Esophagus muscularis mucosa (tissue), 4 donors: ENCODE measurements at places on chromosomes 16 and 17.

- no peak for DNase-seq
- H3K4me1 ChIP-seq, result peaks cover 7% of the 10 kb centered on the region
- no peaks in the 10 kb centered on the region for H3K27me3 ChIP-seq
- H3K27ac ChIP-seq, result no peak overlapping the region
These were observed 3.5 kb upstream of the RBBP6 start for GRCh38 chr16:24535827-24536226.

DNA sequence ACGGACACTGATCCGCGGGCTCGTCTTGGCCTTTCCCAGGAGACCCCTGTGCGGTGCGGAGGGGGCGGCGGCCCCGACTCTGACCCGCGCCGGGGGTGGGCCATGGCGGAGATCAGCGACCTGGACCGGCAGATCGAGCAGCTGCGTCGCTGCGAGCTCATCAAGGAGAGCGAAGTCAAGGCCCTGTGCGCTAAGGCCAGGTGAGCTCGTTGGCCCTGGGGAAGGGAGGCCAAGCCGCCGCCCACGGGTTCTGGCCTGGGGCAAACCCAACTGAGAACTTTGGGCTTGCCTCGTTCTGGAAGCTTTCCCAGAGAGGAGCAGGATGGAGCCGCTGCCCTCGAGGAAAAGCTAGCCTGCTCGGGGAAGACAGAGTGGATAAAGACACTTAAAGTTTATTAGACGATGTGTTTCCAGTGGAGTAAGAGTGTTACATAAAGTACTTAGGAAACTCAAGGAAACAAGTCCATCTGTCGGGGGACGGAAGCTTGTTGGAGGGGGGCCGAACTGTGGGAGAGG, 540 bp downstream of the PPP4C start:
- DNase-seq, result no peak
- H3K27me3 ChIP-seq, result no peaks in the 10 kb centered on the region
- H3K27ac ChIP-seq, result peak overlapping the region; percentile 90
- peaks cover 35% of the 10 kb centered on the region for H3K36me3 ChIP-seq

- no peak for DNase-seq
- peaks cover 46% of the 10 kb centered on the region for H3K36me3 ChIP-seq
- H3K4me1 ChIP-seq, result peaks cover 18% of the 10 kb centered on the region
These were observed 819 bp downstream of the SUPT4H1 start for GRCh38 chr17:58351182-58351581.

DNA sequence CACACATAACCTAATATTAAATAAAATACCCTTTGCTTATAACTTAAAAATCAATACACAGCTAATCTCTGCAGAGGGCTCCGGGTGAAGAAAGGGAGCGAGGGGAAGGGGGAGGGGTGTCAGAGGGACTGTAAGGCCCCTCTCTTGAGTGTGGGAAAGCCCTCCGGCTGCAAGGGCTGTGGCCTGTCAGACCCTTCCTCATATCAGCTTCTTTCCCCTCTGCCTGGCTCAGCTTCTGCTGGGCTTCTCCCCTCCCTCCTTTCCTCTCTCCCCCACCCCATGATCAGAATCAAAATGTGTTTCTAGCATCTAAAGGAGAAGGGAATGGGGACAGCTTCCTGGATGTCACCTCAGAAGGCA, 4.6 kb upstream of the SCRN2 start:
- no peaks in the 10 kb centered on the region for H3K27me3 ChIP-seq
- no peaks in the 10 kb centered on the region for H3K36me3 ChIP-seq
- H3K4me1 ChIP-seq, result peaks cover 43% of the 10 kb centered on the region

DNA sequence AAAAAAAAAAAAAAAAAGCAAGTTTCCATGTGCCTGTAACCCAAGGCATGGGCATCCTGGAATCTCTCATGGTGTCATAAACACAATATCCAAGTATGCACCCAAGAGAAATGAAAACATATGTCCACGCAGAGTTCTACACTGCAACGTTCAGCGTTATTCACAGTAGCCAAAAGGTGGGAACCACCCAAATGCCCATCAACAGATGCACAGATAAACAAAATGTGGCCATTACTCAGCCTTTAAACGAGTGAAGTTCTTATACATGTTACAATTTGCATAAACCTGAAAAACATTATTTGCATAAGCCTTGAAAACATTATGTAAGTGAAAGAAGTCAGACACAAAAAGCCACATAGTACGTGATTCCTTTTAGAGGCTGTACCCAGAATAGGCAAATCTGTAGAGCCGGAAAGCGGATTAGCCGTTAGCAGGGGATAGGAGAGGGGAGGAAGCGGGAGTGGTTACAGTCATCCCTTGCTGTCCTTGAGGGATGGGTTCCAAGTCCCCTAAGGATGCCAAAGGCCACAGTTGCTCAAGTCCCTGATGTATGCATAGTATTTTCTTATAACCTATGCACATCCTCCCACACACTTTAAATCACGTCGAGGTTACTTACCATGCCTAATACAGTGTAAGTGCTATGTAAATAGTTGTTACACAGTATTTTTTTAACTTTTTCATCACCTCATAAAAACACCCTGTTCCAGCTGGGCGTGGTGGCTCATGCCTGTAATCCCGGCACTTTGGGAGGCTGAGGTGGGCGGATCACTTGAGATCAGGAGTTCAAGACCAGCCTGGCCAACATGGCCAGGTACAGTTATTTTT, 47.3 kb upstream of the DNAH17 start:
- H3K4me1 ChIP-seq, result no peaks in the 10 kb centered on the region
- no peak overlapping the region for H3K4me3 ChIP-seq
- H3K27ac ChIP-seq, result no peak overlapping the region
- no peaks in the 10 kb centered on the region for H3K36me3 ChIP-seq
- DNase-seq, result no peak

GRCh38 chr16:23801378-23801777, 34.4 kb upstream of the PRKCB start:
- DNase-seq, result no peak
- H3K27me3 ChIP-seq, result no peaks in the 10 kb centered on the region
- no peaks in the 10 kb centered on the region for H3K36me3 ChIP-seq

DNA sequence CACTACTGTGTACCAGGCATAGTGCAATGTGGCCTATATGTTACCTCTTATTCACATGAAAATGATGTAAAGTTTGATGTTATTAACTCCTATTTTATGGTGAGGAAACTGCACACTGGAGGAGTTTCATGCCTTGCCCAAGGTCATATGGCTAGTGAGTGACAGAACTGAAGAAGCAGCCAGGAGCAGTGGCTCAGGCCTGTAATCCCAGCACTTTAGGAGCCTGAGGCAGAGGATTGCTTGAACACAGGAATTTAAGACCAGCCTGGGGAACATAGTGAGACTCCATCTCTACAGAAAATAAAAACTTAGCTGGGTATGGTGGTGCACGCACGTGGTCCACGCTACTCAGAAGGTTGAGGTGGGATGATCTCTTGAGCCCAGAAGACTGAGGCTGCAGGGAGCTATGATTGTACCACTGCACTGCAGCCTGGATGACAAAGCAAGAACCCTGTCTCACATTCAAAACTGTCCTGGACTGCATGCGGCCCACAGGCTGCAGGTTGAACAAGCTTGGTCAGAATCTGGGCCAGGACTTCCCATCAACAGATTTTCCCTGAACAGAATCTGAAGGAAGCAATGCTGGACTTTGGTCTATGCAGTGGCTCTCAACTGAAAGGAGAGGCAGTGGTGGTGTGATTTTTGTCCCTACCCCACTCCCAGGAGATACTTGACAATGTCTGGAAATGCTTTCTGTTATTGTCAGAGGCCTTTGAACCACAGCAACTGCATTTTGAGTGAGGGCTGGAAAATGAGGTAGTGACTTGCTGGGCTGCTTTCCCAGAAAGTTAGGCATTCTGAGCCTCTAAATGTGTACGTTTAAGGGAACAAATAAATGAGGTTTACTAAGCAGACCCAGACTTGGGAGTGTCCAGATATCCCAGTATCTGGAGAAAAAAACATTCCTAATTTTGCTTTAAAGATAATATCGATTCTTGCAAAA, 479.5 kb downstream of the TMEM114 start:
- H3K36me3 ChIP-seq, result no peaks in the 10 kb centered on the region
- H3K4me1 ChIP-seq, result no peaks in the 10 kb centered on the region
- H3K27me3 ChIP-seq, result no peaks in the 10 kb centered on the region

GRCh38 chr17:866568-867103, 84.5 kb downstream of the MRM3 start:
- no peaks in the 10 kb centered on the region for H3K27me3 ChIP-seq
- H3K4me3 ChIP-seq, result no peak overlapping the region
- peaks cover 44% of the 10 kb centered on the region for H3K4me1 ChIP-seq

DNA sequence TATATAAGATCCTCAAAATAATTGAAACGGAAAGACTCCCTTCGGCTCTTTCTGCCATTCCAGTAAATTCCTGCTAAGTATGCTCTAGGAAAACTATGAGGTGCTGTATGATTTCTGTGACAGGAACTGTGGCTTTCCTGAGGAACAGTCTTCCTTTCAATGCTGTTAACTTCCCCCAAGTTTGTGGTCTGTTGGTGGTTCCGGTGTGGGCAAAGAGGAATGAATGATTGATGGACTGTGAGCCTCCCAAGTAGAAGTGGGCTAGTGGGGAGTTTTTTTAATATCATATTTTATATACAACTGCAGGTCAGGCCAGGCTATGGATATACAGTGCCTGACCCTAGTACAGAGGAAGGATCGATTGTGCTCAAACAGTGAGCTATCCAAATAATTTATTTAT, 560.7 kb upstream of the RBFOX1 start:
- no peak overlapping the region for H3K4me3 ChIP-seq
- DNase-seq, result no peak
- H3K27me3 ChIP-seq, result no peaks in the 10 kb centered on the region

DNA sequence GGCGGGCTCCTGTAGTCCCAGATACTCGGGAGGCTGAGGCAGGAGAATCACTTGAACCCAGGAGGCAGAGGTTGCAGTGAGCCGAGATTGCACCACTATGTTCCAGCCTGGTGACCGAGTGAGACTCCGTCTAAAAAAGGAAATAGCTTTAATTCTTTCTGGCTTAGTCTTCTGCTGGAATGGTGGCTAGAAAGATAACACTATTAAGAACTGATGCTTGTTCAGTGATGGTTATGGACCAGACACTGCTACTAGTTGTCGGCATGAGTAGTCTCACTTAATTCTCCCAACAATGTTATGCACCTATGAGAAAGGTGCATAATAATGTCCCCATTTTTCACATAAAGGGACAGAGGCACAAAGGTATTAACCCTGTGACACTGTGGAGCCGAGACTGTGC, 188.7 kb downstream of the HS3ST3A1 start:
- H3K27ac ChIP-seq, result no peak overlapping the region
- H3K27me3 ChIP-seq, result no peaks in the 10 kb centered on the region
- H3K4me3 ChIP-seq, result no peak overlapping the region
- no peaks in the 10 kb centered on the region for H3K36me3 ChIP-seq

GRCh38 chr16:11996433-11997330, 20.1 kb downstream of the SNX29 start:
- peaks cover 14% of the 10 kb centered on the region for H3K36me3 ChIP-seq
- H3K4me1 ChIP-seq, result peaks cover 24% of the 10 kb centered on the region

- H3K27ac ChIP-seq, result peak overlapping the region; percentile 83
- no peaks in the 10 kb centered on the region for H3K27me3 ChIP-seq
- peaks cover 75% of the 10 kb centered on the region for H3K4me1 ChIP-seq
- no peaks in the 10 kb centered on the region for H3K36me3 ChIP-seq
These were observed 55.7 kb downstream of the SREBF1 start for GRCh38 chr17:17780922-17781590.

- H3K4me3 ChIP-seq, result no peak overlapping the region
- no peak overlapping the region for H3K27ac ChIP-seq
- no peak for DNase-seq
- H3K36me3 ChIP-seq, result peaks cover 90% of the 10 kb centered on the region
These were observed 5.0 kb downstream of the TSR1 start for GRCh38 chr17:2331303-2331702.

- H3K36me3 ChIP-seq, result no peaks in the 10 kb centered on the region
- H3K27ac ChIP-seq, result no peak overlapping the region
- no peak overlapping the region for H3K4me3 ChIP-seq
- H3K4me1 ChIP-seq, result no peaks in the 10 kb centered on the region
These were observed 10.1 kb upstream of the TANC2 start for GRCh38 chr17:62955841-62956352.

- peaks cover 64% of the 10 kb centered on the region for H3K36me3 ChIP-seq
- H3K4me1 ChIP-seq, result peaks cover 24% of the 10 kb centered on the region
- no peak for DNase-seq
- no peaks in the 10 kb centered on the region for H3K27me3 ChIP-seq
These were observed 20.0 kb upstream of the PABPN1L start for GRCh38 chr16:88886420-88886844.

DNA sequence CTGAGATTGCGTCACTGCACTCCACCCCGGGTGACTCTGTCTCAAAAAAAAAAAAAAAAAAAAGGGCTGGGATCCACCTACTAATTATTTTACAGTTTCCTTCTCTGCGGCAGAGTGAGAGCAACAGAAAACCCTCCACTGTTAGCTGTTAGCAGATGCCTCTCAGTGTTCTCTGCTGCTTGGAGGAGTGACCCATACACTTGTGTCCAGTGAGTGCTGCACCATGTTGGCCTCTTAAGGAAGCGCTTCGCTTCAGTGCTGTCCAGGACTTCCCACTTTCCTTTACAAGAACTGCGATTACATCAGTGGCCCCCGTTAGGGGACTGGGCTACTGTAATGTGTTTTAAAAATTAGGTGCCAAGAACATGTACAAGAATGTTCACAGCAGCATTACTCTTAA, 18.4 kb upstream of the CLEC18B start:
- H3K4me1 ChIP-seq, result no peaks in the 10 kb centered on the region
- H3K27ac ChIP-seq, result no peak overlapping the region
- H3K36me3 ChIP-seq, result no peaks in the 10 kb centered on the region

- no peaks in the 10 kb centered on the region for H3K36me3 ChIP-seq
- peaks cover 5% of the 10 kb centered on the region for H3K4me1 ChIP-seq
- no peaks in the 10 kb centered on the region for H3K27me3 ChIP-seq
- H3K4me3 ChIP-seq, result no peak overlapping the region
These were observed 592 bp upstream of the PERCC1 start for GRCh38 chr16:1430214-1430758.

DNA sequence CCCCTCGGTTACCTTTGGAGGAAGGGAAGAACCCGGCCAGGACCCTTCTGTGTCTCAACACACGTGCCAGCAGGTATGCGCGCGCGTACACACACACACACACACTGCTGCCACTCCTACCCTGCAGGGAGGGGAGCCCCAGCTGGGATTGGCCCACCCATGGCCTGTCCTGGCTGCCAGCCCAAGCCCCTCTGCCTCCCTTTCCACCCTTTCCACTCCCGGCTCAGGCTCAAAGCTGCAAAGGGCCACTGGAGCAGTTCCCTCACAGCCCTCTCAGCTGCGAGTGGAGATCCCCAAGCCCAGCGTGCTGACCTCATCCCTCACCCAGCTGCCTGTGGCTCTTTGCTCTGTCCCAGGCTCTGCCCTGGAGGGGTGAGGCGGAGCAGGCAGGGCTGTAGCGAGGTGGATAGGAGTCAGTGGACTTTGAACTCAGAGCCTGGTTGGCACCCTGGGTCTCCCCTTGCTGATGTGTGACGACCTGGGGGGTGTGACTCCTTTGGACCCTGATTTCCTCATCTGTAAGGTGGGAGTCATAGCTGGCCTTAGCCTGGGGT, 14.5 kb downstream of the KIF19 start:
- H3K27ac ChIP-seq, result no peak overlapping the region
- no peak overlapping the region for H3K4me3 ChIP-seq

DNA sequence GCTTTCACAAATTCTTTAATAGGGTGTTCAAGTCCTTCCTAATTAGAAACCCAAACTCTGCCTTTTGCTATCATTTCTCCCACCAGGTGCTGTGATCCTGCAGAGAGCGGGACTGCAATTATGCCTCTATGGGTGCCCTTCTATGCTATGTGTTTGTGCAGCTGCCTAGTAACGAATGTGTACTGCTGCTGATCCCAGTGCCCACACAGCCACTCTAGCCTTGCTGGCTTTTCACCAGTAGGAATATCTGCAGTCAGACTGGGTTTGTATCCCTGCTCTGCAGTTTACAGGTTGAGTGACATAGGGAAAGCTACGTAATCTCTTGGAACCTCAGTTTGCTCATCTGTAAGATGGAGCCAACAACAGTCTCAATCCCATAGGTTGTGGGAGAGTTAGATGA, 179.6 kb upstream of the IRX3 start:
- no peak overlapping the region for H3K27ac ChIP-seq
- H3K4me1 ChIP-seq, result no peaks in the 10 kb centered on the region
- no peaks in the 10 kb centered on the region for H3K36me3 ChIP-seq
- no peaks in the 10 kb centered on the region for H3K27me3 ChIP-seq
- no peak for DNase-seq
